ENCODE measurements at places on chromosomes 7 and 10.
A peak's percentile ranks its signal among the peaks of the same experiment; 100 is the strongest.

GRCh38 chr10:34432589-34432988, 382.5 kb downstream of the PARD3 start:
- DNase-seq, result no peak

- peak; percentile 10 for DNase-seq
Observed at GRCh38 chr10:48406204-48406603, 99.7 kb downstream of the MAPK8 start.

- DNase-seq, result no peak
Observed at GRCh38 chr10:28939281-28940157, 262.2 kb downstream of the BAMBI start.

DNA sequence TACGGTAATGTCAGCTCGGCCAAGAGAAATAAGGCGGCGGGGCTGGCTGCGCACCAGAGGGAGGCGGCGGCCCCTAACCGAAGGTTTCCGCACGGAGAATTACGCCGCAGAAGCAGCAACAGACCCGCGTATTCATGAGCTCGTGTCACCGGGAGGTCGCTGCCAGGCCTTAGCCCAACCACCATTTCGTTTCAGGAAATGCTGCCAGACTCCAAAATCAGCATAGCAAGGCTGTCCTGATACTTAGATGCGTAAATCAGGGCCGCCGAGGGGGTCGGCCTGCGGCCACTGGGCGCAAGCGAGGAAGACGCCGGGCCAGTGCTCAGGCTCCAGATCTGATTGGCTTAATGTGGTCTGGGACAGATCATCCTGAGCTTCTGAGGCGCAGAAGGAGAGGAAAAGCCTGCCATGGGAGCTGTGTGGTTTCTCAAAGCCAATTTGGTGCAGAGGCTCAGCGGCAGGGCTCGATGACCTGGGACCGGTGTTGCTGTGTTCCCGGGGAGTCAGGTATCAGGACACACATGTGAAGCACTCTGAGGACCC, 247.9 kb downstream of the BAMBI start:
- no peak for DNase-seq

GRCh38 chr7:17846935-17847334, 93.4 kb downstream of the SNX13 start:
- no peak for DNase-seq

- DNase-seq, result no peak
Observed at GRCh38 chr10:49627644-49628247, 13.9 kb downstream of the CHAT start.

- no peak for DNase-seq
Observed at GRCh38 chr7:93758631-93759030, 131.9 kb downstream of the TFPI2 start.

DNA sequence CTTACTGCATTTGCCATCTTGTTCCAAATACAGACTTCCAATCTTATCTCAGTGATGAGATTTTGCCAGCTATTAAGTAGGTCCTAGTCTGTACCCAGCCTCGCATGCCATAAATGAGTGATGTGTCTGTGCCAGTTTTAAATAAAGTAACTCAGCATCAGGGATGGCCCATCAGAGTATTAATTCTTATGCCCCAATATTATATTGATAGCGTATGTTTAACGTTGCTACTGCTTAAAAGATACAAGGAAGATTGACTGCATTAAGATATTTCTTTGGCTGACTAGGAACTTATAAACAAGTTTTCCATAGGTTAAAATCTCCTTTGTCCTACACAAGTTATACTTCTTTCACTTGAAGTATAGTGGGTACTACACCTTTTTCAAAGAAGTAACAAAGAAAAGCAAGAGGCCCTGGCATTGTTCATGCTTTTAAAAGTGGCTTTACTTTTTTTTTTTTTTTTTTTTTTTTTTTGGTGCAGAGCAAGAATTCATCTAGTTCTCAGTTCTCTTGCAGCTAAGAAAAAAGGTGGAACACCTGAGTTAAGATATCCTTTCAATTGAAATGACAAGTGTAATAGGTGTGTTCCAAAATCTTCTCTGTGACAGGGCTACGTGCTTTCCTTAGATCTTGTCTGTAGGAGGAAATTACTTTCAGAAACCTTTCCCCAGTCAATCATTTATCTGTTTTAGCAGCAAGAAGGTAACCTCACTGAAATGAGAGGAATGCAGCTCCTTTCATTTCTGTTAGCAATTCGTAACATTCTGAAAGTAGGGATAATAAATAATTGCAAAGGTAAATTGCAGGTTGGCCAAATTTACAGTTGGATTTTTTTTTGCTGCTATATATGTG, 245.0 kb downstream of the CELF2 start:
- DNase-seq, result no peak

DNA sequence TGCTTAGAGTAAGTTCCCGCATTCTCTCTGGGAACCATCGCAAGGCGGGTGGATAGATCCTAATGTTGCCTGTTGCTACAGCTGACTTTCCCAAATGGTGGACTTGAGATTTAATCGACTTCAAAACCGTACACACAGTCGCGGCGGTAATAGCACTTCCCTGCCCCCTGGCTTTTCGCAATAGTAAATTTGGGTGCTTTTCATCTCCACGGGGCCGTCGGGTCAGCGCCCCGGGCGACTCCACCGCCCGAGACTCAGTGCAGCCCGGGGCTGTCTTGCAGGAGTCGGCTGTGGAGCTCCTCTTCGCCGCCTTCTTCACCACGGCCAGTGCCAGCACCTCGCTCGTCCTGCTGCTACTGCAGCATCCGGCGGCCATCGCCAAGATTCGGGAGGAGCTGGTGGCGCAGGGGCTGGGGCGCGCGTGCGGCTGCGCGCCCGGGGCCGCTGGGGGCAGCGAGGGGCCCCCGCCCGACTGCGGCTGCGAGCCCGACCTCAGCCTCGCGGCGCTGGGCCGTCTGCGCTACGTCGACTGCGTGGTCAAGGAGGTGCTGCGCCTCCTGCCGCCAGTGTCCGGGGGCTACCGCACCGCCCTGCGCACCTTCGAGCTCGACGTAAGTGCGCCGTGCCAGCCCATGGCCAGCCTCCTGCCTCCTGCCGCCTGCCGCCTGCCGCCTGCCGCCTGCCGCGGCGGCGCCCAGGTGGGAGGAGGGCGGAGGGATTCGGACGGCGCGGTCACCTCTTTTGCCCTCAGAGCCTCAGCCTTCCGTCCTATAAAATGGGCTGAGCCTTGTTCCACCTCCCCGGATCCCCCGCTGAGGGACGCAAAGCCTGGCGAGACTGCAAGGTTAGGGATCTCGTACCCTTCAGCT, 5.3 kb downstream of the CYP26C1 start:
- no peak for DNase-seq

DNA sequence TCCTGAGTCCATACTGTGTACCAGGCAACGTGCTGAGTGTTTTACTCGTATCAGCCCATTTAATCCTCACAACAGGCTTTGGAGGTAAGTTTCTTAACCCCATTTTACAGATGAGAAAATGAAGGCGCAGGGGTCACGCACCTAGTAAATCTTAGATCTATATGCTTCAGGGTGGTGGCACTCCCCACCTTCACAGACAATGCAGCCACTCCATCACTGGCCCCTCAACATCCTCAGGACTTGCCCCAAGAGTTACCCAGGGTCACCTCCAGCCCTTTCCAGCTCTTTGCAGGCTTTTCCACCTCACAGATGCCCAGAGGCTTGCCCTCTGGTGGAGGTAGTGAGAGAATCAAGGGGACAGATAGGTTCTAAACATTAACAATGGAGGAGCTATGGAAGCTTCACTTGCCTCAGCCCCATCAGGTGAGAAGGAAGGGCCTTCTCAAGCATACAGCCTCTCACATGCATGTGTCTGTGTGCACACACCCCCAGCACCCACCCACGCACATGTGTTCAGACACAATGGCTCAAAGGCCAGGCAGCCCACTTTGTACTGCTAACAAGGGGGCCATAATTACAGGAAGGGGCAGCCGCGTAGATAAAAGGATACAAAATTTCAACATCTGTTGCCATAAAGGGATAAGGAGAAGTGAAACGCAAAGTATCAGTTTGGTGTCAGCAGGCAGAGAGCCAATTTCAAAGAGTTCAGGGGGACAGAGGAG, 29.1 kb downstream of the DPCD start:
- no peak for DNase-seq

- DNase-seq, result peak; percentile 41
Observed at GRCh38 chr7:85529201-85529600, 342.3 kb upstream of the SEMA3D start.

- DNase-seq, result peak; percentile 20
Observed at GRCh38 chr7:155412416-155413253, 45.3 kb upstream of the EN2 start.

DNA sequence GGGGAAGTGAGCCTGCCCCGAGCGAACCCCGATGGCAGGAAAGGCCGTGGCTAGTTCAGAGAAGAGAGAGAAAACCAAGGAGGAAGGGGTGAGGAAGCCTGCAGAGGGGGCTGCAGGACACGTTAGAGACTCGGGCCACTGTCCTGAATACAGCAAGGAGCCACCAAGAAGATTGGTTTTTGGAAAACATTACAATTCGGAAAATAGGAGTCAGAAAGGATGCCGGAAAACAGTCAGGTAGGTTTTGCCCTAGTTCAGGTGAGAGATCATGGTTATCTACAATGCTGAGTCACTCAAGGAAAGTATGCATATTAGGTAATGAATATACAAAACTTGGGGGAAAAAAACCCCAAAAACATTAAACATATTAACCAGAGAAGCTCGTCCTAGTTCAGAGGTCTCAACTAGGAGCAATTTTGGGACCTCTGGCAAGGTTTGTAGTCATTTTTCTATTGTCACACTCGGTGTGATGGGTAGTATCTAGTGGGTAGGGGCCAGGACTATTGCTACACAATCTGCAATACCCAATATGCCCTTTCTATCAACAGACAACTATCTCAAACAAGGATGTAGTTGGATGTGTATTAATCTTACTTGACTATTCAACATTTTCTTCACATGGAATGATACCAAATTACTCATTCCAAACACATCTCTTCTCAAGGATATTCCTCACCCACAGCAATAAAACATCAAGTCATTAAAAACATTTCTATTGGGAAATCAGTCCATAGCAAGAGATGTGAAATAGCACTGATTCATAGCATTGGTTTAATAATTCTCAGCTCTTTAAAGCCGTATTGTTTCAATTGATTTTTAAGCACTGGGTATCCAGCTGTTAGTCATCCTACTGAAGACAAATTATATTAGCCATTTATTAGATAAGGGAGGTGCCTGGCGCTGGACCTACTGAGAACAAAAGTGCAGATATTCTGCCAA, 74.4 kb upstream of the RSU1 start:
- peak; percentile 44 for DNase-seq

- DNase-seq, result peak; percentile 92
Observed at GRCh38 chr7:45136106-45137060, 21.2 kb upstream of the RAMP3 start.
